ENCODE measurements at places on chromosomes 2 and 18.

DNA sequence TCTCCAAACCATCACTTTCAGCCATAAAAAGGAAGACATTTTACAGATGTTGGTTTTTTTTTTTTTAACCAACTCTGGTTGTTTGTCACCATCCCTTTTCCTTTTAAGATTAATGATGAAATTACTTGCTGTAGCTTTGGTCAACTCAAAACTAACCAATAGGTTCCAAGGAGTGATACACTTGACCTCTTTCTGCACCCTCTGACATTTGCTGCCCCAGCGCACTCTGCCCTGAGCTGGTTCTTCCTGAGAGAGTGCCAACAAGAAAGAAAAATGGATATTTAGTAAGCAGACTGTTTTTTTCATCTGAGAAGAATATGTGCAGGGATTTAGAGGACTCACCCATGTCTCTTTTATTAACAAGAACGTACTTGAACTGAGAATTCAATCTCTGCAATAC lies 520.0 kb downstream of the TXNL1 start:
- DNase-seq, result no peak

DNA sequence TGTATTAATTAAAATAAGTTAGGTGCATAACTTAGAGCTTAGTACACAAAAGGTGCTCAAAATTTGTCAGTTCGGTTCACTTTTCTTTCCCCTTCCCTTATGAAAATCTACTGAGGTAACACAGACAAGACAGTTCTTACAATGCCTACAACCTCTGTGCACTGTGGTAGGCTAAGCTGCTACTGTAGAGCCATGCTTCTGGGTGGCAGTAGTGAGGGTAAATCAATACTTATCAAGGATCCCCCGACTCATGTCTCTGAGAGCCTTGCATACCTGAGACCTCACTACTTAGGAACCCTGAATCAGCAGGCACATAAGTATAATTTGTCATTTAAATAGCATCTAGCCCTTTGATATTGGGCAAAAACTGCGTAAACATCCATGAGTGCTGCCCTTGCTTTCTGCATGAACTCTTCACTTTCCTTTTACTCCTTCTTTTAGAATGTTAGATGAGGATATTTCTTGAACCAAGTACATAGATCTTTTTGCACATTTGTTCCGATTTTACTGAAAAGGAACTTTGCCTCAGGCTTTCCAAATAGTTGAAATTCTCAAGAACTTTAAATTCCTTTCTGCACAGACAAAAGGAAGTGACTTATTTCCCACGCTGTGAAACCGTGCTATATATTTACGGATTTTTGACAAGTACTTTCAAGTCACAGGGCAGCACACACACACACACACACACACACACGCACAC lies 234.4 kb downstream of the TRIB2 start:
- no peak for DNase-seq

DNA sequence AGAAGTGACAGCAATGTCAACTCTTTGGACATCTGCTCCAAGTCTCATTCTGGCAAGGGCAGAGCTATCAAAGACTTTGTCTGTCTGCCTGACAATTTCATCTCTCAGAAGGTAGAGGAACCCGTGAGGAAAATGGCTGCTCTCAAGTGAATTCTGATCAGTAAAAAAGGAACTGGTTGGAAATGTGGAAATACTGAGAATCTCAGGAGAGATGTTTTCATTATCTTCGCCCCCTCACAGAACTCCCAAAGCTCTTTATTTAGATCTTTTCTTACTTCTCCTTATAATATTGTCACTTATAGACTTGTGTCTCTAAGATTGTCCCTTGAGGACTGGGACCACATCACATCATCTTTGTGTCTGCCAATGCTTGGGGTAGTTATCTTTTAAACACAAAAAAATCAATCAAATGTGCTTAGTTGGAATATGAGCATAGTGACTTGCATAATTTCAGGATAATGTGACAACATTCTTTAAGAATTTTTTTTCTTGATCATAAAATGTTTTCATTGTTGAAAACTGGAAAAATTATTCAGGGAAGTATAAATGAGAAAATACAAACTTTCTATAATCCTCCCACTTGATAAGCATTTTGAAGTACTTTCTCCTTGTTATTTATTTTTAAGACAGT lies 68.2 kb upstream of the ITGB6 start:
- no peak for DNase-seq

DNA sequence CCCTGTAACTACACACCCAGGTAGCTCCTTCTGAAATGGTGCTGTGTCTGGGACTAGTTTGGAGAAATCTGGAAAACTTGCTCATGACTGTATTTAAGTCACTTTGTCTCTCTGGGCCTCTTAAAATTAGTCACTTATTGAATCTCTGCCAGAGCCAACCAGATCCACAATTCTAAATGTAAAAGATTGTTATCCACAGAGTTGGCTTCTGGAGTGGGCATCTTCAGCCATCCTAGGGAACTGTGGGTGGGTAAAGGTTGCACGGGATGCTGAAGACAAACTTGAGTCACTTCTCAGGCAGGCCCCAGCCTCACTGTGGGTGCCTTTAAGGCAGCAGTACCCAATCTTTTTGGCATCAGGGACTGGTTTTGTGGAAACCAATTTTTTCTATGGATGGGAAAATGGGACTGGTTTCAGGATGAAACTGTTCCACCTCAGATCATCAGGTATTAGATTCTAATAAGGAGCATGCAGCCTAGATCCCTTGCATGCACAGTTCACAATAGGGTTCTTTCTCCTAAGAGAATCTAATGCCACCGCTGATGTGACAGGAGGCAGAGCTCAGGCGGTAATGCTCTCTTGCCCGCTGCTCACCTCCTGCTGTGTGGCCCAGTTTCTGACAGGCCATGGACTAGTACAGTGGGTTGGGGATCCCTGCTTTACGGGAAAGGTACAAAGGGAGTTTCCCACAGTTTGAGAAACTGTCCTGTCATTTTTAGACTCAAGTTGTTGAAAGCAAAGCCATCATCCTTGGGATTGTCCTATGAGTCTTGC lies 98.3 kb upstream of the SPRED2 start:
- DNase-seq, result no peak

DNA sequence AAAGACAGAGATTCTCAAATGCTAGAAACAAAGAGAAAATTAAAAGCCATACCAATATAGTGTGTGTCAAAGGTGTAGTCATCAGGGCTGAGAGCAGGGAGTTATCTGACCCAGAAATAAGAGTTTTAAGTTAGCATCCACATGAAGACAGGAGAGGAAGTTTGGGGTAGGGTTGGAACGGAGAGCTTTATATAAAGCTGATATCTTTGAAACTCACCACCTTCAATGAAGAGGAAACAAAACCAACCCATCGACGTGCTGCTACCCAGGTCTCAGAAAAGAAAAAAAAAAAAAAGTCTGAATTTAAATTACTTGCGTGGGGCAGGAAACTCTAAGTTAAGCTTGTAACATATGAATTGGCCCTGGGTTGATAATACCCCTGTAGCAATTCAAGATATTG lies 42.4 kb downstream of the ARL4C start:
- no peak for DNase-seq

- no peak for DNase-seq
Observed at GRCh38 chr2:71615767-71616730, 162.7 kb downstream of the DYSF start.

DNA sequence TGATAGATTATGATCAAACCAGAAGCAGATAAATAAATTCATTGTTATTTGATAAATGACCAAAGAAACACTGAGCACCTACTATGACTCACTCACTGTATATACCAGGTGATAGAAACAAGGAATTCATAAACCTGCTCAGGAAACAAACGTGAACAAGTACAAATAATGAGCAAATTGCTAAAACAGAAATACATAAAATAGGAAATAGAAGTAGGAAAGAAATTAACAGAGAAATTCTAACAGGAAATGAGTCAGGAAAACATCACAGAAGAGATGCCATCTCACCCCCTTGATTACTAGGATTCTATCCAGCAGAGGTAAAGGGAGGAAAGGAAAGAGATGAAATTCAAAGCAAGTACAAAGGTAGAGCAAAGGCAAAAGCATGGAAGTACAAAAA lies 31.3 kb downstream of the EXOC6B start:
- DNase-seq, result no peak

- DNase-seq, result no peak
Observed at GRCh38 chr18:26902291-26902690, 36.8 kb upstream of the AQP4 start.

DNA sequence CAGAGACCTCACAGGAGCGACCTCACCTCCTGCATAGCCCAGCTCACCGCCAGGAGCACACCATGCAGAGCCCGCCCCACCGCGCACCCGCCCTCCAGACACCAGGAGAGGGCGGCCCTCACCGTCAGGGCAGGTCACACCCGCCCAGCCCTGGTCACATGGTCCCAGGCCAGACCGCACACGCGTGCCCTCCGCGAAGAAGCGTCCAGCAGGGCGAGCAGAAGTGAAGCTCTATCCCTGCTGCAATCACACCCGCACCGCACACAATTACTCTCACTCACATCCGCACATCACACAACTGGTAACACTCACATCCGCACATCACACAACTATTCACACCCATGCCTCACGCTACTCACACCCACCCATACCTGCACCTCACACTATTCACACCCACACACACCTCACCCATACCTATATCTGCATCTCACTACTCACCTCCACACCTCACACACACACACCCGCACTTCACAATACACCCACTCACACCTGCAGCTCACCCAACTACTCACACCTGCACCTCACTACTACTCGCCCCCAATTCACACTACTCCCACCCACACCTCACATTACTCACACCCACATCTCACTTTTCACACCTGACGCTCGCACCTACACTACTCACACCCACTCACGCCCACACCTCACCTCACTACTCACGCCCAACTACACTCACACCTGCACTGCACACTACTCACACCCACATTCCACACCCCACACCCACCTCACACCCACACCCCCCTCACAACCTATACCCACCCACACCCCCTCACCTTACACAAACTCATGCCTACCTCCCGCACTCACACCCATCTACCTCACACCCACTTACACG lies 242.0 kb downstream of the HDAC4 start:
- no peak for DNase-seq

DNA sequence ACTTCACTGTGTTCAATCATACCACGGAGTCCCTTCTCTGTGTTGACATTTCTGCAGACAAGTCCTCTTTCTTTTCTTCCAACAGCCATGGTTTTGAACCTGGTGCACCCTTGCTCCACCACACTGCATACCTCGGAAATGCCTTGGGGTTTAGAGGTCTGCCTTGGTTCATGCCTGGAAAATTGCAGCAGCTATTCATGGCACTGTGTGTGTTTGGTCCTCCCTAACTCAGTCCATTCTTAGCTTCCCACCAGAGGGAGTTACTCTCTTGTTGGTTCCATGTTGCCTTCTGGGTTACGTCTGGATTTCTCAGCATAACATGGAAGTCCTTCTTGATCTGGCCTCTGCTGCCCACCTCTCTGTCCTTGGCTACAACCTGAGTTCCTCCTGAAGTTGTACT lies 206.0 kb downstream of the FHOD3 start:
- no peak for DNase-seq

DNA sequence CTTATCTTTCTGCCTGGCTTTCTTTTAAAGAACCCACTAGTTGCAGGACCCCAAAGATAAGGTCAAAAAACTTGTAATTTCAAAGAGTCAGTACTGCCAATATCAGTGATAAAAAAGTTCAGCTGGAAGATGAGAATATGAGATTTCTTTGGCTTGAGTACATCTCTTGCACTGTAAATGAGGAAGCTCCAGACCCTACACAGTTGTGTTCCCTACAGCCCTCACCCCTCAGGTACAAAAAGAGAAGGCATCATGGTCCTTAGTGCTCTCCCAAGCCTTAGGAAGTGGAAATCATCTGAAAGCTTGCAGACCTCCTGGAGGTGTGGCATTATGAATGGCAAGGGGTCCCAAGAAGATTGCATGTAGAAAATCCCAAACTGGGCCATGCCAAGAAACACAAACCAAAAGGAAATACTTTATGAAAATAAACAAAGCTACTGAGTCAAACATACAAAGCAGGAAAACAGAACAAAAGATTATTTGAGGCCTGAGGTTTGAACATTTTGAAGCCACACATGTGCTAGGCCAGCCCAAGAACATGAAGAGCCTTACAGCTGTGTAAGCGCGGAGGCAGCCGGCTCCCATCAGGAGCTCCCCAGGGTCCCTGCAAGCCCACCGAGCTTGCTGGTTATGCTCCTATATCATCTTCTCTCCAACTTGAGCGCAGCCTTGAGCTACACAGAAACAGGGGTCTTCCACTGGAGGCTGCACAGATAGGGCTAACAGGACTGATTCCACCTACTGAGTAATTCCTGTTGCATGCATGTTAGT lies 217.0 kb downstream of the OSR1 start:
- DNase-seq, result no peak

GRCh38 chr18:77086034-77086433 lies 46.5 kb downstream of the MBP start:
- DNase-seq, result no peak

All from stimulated activated CD8-positive, alpha-beta memory T cell treated with anti-CD3 and anti-CD28 coated beads, Interleukin-4, amount 100 ng/mL, for 1 hour (primary cell).